ENCODE measurements at places on chromosomes 12 and 14.

DNA sequence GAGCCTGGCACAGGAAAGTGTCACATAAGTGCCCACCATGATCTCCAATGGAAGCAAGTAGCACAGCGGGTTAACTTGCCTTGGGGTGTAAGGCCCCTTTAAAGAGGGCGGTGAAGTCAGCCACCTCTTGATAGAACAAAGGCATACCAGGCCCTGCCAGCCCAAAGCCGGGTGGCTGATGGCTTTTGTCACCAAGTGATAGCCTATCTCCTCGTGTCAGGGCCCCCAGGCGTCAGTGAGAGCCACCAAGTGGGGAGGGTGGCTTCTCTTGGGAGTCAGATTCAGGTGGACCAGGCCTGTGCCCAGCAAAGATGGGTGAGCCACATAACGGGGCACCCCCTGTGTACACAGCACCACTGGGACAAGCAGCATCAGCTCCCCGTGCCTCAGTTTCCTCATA is 8.3 kb upstream of the MYL2 start:
- DNase-seq = no peak

DNA sequence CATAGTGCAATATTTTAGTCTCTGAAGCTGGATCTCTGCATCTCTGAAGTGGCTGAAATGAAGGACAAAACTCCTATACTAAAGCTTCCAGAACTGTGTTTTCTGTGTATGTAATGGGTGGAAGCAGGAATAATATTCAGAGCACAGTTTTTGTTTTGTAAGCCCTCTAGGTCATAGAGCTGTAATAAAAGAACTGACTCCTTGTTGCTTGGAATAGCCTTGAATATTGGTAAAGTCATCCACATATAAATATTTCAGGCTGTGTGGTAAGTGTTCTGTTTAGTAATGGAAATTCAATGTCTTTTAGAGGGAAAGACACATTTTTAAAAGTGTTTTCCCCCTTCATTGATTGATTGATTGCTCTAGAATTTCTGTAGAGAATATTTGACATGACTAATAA is 18.2 kb upstream of the AKAP6 start:
- DNase-seq = no peak

- DNase-seq = no peak
Measured at GRCh38 chr12:3044141-3044630, 33.0 kb upstream of the TSPAN9 start.

DNA sequence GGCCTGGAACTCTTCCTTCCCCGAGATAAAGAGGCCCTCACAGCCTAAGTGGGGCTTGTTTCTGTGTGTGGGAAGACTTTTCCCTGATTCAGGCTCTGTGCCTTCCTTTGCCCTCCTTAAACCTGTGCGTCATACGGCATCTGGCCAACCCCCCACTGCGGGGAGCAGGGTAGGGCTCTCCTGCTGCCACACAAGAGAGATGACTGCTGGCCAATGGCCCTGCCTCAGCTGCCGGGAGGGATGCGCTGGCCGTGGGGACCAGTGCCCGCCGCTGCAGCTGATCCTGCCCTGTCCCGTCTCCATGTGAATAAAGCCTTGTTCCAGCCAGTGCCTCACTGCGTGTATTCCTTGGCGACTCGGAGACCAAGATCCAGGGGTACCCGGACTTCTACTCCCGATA is 42.5 kb upstream of the BEGAIN start:
- peak; percentile 86 for DNase-seq

GRCh38 chr14:75254901-75255584 is 23.6 kb upstream of the FOS start:
- DNase-seq = no peak

DNA sequence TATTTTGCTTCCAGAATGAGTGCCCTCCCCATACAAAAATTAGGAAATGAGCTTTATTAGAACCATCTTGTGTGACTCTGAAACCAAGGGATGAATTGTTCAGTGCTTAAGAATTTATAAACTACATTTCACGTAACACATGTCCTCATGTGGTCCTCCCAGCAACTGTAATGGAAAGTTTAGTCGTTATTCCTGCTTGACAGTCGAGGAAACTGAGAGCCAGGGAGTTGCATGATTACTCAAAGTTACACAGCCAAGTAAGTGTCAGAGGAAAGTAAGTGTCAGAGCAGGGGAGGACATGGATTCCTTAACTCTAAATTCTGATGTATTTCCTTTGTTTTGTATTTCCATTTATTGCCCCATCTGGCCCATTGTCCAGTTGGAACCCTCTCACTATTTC is 453.9 kb downstream of the FUT8 start:
- DNase-seq = no peak

- DNase-seq = no peak
Measured at GRCh38 chr14:56715938-56716337, 94.3 kb downstream of the OTX2 start.

GRCh38 chr12:64716371-64716770 is 42.8 kb downstream of the GNS start:
- DNase-seq = no peak

- DNase-seq = no peak
Measured at GRCh38 chr14:68139431-68140075, 320.0 kb downstream of the RAD51B start.

DNA sequence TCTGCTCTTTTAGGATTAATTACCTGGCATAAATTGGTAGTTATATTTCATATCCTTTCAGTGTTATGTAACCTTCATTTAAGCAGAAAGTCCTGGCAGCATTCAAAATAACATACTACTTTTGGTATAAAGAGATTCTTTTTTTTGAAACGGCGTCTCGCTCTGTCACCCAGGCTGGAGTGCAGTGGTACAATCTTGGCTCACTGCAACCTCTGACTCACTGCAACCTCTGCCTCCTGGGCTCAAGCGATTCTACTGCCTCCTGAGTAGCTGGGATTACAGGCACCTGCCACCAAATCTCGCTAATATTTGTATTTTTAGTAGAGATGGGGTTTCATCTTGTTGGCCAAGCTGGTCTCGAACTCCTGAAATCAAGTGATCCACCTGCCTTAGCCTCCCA is 9.2 kb downstream of the KTN1 start:
- DNase-seq = peak; percentile 46

- no peak for DNase-seq
Measured at GRCh38 chr14:105858676-105859025, 332.3 kb downstream of the TMEM121 start.

DNA sequence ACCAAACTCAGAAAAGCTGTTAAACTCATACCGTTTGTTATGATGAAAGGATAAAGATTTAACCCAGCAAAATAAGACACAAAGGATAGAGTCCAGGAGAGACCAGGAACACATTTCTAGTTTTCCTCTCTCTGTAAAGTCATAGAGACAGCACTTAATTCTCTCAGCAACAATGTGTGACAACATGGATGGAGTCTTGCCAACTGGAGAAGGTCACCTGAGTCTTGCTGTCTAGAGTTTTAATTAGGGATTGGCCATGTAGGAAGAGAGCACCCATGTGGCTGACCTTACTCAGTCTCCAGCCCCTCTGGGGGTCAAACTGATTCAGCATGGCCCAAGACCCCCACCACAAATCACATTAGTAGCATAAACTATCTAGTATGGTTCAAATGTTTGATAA is 151.0 kb upstream of the ATF7IP start:
- peak; percentile 33 for DNase-seq

- DNase-seq = no peak
Measured at GRCh38 chr14:52663850-52664249, 31.5 kb downstream of the ERO1A start.

- DNase-seq = peak; percentile 9
Measured at GRCh38 chr14:76546426-76547221, 170.7 kb downstream of the ESRRB start.

DNA sequence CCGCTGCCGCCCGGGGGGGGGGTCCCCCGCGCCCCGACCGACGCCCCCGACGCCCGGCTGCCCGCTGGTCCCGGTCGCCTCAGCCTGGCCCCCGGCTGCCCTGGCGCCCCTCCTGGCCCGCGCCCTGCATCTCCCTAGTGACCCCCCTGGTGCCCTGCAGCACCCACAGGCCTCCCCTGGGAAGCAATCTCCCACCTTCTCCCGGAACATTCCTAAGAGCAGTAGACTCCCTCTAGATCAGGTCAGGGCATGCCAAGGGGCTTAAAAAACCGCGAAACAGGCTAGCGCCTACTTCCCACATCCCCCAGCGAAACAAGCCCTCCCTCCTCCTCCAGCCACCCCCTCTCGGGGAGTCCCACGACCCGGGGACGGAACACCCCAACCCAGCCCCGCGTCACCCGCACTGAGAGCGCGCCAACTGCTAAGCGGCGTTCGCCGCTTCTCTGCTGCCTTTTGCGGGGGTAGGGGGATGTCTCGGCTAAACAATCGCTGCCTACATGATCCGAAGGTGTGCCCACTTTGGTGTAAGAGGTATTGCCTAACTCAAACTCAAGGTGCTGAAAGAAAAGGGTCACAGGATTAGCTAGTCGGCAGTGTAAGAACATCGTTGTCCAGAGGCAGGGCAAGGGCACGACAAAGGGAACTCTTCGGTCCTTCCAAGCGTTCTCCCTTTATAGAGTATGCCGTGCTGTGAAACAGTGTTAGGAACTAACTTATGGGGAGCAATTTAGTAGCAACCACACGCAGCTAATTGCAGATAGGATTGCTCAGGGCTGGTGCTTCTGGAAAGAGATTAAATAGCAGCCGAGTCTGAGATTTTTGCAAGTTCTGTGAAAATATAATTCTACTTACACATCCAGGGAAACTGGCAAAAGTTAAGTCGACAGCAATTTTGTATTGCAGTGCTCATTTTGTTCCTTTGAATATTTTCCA is 619 bp upstream of the NTN4 start:
- DNase-seq = peak; percentile 44

DNA sequence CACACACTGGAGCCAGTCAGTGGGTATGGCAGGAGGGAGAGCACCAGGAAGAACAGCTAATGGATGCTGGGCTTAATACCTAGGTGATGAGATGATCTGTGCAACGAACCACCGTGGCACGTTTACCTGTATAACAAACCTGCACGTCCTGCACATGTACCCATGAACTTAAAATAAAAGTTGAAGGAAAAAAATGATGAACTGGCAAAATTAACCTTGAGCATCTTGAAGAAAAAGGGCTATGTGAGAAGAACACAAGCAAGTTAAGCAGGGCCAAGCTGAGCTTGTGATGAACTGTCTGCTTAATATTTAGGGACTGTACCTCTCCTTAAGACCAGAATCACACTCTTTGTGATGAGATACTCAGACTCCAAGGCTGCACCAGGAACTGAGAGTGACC is 70.0 kb downstream of the TTC6 start:
- no peak for DNase-seq

DNA sequence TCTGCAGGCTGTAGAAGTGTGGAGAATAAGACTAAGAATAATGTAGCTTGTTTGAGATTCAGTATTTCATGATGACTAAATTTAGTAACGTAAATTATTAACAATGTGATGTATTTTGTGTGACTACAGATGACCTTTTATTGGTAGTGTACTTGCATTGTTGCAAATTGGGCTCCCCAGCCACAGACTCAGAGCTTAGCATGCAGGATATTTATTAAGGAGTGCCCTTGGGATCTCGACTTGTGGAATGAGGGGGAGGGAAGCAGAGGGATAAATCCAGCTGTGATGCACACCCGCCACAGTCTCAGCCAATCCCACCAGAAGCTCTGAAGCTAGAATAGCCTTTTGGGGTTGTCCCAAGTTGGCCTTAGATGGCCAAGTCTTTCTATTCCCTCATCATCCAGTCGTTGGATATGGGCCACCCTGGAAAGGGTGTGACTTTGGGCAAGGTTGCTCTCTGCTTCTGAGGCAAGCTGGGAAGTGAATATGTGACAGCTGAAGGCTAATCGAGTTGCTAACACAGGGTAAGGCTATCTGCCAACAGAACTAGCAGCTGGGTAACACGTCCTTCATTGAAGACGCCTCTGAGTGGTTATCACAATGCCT is 42.1 kb upstream of the USP44 start:
- DNase-seq = no peak

GRCh38 chr12:53603196-53603595 is 23.0 kb downstream of the ATF7 start:
- no peak for DNase-seq

DNA sequence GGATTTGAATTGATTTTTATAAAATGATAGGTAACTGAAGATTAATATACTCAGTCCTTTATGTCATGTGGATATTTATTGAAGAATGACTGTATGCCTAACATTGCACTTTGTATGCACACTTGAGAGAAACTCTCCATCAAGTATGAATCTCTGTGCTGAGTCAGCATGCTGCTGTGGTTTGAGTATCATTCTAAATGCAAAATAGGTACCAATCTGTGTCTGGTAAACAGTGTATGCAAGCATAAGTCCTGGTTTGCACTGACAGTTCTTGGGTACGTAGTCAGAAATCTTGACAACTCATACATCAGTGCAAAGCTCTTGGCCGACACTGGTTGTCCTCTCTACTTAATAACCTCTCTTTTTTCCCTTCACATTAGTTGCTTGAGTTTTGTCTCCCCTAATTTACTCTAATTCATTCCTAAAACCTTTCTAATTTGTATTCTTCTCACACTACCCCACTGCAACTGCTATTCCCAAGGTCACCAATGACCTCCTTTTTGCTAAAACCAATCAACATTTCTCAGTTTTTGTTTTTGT is 21.8 kb downstream of the MGAT4C start:
- no peak for DNase-seq

DNA sequence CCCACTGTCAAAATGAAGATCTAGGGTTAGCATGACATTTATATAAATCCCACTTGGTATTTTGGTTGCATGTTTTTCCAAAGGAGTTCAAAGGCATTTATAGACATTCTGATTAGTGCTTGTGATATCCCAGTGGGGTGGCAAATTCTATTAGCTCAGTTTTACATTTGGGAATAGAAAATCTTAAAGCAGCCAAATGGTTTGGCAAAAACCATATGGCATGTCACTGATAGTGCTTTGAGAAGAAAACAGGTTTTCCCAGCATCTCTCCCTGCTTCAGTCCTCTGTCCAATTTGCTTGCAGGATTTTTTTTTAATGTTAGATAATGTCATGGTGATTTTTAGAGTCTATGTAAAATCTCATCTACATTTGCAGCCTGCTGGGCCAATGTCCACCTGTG is 225.1 kb upstream of the DIO3 start:
- DNase-seq = no peak

DNA sequence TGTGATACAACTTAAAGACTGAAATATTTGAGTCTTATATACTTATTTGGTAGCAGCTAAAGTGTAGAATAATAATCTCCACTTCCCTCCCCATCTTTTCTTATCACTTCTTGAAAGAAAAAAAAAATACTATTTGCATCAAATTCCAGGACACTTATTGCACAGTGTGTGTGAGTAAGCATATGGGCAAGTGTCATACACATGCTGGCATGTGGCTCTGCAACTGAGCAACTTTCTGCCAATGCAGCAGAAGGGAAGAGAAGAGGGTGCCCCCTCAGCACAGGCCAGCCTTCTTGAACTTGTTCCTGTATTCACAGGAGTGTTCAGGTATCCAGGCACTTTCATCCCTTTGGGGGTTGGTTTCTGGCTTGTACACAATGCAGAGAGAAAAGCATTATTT is 145.8 kb downstream of the CPNE8 start:
- no peak for DNase-seq

DNA sequence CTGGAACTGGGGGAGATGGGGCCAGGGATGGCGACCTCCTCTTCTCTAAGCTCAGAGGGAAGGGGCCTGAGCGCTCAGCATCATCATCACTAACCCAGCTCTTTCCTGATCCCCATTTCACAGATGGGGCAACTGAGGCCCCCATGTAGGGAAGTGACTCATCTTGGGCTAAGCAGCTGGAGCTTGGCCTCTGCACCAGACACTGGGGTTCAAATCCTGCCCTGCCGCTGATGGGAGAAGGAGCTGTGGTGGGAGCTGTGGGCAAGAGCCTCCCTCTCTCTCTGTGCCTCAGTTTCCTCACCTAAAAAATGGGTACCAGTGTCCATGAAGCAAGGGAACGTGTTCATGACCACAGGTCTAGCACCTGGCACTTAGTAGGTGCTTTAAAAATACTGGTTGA is 2.6 kb upstream of the TRPV4 start:
- DNase-seq = no peak

GRCh38 chr14:92456215-92457015 is 57.2 kb upstream of the RIN3 start:
- peak; percentile 66 for DNase-seq
